ENCODE measurements at places on chromosomes 6 and 20. TPM values are rescaled to one million over a fixed set of nuclear protein-coding genes. Genes with fewer than 3 reads are reported as not detected.

DNA sequence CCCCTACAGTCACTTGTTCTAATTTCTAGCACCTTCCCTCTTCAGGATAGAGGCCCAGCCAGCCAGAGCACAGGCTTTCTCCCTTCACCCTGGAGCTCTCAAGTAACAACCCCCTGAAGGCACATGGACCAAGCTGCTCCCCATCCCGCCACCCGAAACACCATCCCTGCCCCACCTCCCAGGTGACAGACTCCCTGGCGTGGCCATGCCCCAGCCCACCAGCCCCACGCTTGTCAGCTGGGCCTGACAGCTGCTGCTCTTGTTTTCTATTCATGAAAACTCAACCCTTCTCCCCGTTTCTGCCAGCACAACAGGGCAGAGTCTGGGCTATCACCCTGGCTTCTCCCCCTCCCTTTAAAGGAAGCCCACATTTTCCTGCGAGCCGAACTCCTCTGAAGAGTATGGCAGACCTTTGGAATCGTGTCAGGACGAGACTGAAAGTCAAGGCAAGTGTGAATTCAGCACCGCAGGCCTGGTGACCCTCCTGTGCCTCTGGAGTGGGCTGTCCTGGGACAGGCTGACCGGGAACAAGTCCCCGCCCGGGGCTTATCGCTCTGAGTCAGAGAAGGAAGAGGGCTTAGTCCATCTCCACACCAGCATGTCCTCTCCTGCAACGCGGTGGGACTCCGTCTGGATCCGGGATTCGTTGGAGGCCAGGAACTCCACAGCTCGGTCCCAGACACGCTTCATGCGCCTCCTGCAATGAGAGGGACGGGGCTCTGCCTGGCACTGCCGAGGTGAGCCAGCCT, 16.7 kb downstream of the LEMD2 start:
- DNase-seq, result no peak
- peaks cover 8% of the 10 kb centered on the region for H3K36me3 ChIP-seq
- H3K4me1 ChIP-seq, result peaks cover 23% of the 10 kb centered on the region
- H3K27ac ChIP-seq, result peak overlapping the region; percentile 81
- no peaks in the 10 kb centered on the region for H3K27me3 ChIP-seq
- H3K4me3 ChIP-seq, result peak overlapping the region; percentile 53

The FILIP1 gene
- total RNA-seq, result 4.3 TPM

DNA sequence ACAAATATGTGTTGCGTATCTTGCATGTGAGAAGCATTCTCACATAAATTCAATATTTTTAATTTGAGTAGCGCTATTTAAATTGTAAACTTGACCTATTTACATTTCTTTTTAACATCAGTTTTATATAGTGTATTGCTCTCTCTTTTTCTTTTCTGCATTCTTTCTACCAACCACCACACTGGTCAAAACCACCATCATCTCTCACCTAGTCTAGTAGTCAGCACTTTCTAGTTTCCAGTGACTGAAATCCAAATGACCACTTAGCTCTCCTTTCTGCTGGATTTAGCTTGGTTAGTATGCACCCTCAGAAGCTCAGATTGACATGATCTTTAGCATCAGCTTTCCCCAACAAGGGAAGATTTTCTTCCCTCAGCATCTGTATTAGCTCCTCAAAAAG, 73.2 kb upstream of the HCRTR2 start:
- no peaks in the 10 kb centered on the region for H3K4me1 ChIP-seq
- no peak for DNase-seq
- H3K36me3 ChIP-seq, result no peaks in the 10 kb centered on the region
- H3K27me3 ChIP-seq, result no peaks in the 10 kb centered on the region

GRCh38 chr6:124688369-124688768, 273.9 kb upstream of the RNF217 start:
- H3K27ac ChIP-seq, result no peak overlapping the region
- no peak for DNase-seq
- H3K4me1 ChIP-seq, result no peaks in the 10 kb centered on the region
- H3K36me3 ChIP-seq, result no peaks in the 10 kb centered on the region
- no peaks in the 10 kb centered on the region for H3K27me3 ChIP-seq

- H3K36me3 ChIP-seq, result peaks cover 3% of the 10 kb centered on the region
- DNase-seq, result no peak
- no peaks in the 10 kb centered on the region for H3K4me1 ChIP-seq
- H3K27me3 ChIP-seq, result no peaks in the 10 kb centered on the region
Observed at GRCh38 chr20:34459209-34459897, 56.9 kb upstream of the DYNLRB1 start.

- DNase-seq, result no peak
- H3K27ac ChIP-seq, result no peak overlapping the region
Observed at GRCh38 chr6:138989098-138989983, 1.3 kb upstream of the REPS1 start.

DNA sequence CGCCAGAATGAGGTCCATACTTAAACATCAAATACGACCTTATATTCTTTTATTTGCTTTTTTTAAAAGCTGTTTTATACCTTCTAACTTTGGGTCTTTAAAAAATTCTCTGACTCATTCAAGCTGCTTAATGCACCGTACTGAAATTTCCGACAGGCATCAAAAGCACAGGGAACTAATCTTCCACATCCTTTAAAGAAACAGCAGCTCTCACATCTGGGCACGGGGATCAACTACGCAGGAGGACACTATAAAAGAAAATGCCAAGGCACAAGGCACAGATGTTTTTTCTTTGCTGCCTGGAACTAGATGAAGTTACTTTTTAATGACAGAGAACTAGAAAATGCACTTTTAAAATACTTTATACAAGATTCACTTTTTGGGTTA, 112.4 kb upstream of the ARG1 start:
- H3K27ac ChIP-seq, result no peak overlapping the region
- H3K36me3 ChIP-seq, result no peaks in the 10 kb centered on the region
- H3K4me3 ChIP-seq, result no peak overlapping the region

DNA sequence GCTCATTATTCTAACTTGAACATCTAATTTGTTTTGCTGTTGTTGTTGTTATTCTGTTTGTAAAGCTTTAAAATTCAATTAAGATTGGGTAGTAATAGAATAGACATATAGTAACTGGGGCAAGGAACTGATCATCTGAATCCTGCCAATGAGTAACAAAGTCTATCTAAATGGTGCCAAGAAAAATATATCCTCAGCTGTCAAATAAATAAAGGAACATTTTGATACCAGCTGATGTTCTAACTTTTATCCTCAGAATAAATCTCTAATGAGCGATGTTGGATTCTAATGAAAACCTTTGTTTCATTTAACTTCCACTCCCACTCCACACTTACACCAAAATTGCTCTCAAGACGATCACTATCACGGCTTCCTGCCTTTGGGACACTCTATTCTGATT, 210.9 kb downstream of the TINAG start:
- no peaks in the 10 kb centered on the region for H3K4me1 ChIP-seq
- DNase-seq, result no peak
- no peak overlapping the region for H3K27ac ChIP-seq
- no peaks in the 10 kb centered on the region for H3K27me3 ChIP-seq

- no peaks in the 10 kb centered on the region for H3K4me1 ChIP-seq
- H3K27me3 ChIP-seq, result no peaks in the 10 kb centered on the region
- DNase-seq, result no peak
- H3K27ac ChIP-seq, result no peak overlapping the region
- H3K36me3 ChIP-seq, result no peaks in the 10 kb centered on the region
Observed at GRCh38 chr6:24997231-24997630, 61.5 kb upstream of the RIPOR2 start.

The PRND gene
- total RNA-seq, result not detected

The RBPJL gene
- not detected for total RNA-seq

- no peak overlapping the region for H3K4me3 ChIP-seq
- H3K4me1 ChIP-seq, result no peaks in the 10 kb centered on the region
- H3K27me3 ChIP-seq, result no peaks in the 10 kb centered on the region
- no peaks in the 10 kb centered on the region for H3K36me3 ChIP-seq
Observed at GRCh38 chr20:37207171-37207570, 27.8 kb upstream of the MROH8 start.

DNA sequence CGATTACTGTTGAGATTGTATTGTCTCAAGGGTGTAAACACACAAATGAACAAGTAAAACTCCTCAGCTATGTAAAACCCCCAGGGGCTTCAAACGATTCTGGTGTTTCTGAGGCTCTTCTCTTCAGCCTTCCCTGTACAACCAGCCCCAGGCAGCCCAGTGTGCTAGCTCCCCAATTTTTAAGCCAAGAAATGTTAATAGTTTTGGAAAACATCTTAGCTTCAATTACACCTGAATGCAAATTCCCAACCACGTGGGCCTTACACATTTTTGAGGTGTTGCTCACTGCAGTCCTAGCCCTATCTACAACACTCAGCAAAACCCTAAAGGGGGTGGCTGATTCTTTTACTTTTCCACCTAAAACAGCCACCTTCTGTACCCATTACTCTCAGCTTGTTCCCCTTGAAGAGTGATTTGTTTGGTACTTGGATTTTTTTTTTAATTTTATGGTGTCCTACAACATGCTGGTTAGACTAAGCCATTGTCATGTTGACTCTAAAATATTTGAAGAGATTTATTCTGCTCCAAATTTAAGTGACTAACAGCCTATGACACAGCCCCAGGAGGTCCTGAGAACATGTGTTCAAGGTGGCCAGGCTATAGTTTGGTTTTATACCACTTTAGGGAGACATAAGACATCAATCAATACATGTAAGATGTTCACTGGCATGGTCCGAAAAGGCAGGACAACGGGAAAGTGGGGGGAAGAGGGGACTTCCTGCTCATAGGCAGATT, 48.7 kb downstream of the ADAT2 start:
- H3K4me1 ChIP-seq, result peaks cover 4% of the 10 kb centered on the region
- H3K27ac ChIP-seq, result peak overlapping the region; percentile 54
- H3K4me3 ChIP-seq, result no peak overlapping the region
